ENCODE measurements at places on chromosomes 1 and 21.

DNA sequence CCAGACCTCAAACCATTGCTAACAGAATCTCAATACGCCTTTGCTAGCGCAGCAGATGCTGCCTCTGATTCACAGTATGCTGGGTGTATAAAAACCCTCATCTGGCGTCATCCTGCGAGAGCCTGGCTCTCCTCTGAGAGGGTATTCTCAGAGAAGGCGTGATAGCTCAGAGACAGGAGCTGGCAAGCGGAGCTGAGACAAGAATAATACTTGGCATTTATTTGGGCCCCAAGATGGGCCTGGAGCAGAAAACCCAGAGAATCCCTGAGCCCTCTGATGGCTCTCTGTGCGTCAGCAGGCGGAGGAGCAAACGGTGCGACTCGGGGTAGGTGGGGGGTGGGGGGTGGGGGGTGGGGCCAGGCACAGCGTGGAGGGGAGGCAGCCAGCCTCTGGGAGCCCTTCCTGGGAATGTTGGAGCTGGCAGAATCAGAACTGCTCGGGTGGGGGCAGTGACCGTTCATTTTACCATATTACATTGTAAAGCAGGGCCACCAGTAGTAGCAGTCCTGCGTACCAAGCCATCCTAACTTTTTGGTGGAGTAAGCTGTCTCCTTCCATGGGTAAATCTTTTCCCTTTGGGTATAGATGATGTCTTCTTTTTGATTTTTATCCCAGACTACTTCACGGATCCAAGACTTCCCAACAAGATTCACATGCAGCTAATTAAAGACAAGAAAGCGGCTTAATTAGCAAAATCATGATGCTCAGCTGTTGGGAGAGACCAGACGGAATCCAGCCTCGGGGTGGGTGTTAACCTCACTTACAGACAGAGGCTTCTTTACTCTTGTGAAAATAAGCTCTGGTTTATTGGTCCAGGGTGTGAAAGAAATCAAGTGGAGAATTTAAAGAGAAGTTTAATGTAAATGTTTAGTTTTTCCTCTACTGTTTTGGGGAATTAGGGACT lies 7.1 kb downstream of the RIIAD1 start:
- no peak for DNase-seq

GRCh38 chr1:106055855-106056254 lies 1000.6 kb upstream of the PRMT6 start:
- no peak for DNase-seq

DNA sequence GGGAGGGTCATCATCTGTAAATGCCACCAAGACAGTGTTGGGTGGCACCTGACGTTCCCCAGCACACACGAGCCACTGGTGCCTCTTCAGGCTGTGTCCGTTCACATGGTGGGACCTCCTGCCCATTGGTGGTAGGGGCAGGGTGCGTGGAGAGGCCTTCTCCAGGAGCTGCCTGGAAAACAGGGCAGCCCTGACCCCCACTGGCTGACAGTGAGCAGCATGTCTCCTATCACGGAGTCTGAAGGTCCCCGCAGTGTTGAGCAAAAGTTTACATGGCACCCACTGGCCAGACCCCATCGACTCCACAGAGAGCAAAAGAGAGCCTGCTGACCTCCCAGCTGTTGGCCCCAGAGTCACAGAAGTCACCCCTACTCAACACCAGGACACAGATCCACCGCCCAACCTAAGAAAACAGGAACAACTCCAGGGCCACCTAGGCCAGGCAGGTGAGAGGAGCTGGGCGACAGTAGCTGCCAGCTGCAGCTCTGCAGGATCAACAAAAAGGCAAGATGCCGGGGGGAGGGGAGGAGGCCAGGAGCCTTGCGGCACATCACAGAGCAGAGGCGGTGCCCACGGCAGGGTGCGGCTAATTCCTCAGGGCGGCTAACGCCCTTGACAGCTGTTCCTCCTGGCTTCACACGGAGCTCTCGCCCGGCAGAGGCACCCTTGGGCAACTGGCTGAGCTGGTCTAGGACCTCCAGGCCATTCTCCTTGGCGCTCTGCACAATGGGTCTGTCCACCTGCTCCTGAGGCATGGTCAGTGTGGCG lies 14.4 kb upstream of the IFI6 start:
- DNase-seq = no peak

- DNase-seq = no peak
Measured at GRCh38 chr1:41735631-41736260, 183.0 kb downstream of the HIVEP3 start.

DNA sequence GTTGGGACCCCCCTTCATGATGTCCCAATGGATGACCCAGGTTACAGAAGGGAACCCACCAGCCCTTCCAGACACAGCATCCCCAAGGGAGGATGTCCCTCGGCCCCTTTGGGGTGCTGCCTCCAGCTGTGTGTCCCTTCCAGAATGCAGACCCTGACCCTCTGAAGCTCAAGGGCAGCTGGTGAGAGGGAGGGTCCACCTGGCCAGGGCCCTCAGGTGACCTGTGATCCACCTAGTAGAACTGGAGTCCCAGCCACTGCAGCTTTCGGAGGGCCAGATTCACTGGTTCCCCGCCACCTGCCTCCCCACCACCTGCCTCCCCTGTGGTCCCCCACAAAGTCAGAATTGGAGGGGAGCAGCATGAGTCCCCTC lies 9.6 kb upstream of the TFF1 start:
- no peak for DNase-seq

DNA sequence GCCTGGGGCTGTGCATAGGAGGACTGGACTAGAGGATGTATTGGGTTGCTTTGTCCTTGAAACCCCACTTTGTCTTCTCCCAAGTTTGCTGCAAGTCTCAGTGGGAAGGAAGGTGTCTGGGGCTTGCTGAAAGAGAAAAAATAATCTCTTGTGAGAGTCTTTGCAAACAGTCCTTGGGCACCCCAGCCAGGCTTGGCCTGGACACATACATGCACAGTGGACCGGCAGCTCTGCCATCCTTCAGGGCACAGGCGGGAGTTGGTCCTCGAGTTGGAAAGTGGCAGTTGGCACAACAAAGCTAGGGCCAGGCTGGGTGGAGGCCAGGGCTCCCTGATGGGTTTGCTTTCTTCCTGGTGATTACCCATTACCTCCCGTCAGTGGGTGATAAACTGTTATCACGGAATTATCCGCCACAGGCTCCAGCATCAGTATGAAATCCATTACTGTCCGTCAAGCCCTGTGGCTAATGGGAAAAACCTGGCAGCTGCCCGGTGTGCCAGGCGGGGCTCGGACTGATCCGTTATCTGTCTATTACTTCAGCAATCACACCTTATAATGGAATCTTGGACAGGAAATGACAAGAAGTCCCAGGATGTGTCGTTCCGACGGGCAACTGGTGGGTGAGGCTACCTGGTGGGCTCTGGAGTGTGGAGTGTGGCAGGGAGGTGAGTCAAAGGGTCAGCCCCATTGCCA lies 265.7 kb downstream of the GRIK3 start:
- DNase-seq = no peak

- no peak for DNase-seq
Measured at GRCh38 chr1:166978821-166979220, 3.5 kb upstream of the ILDR2 start.

DNA sequence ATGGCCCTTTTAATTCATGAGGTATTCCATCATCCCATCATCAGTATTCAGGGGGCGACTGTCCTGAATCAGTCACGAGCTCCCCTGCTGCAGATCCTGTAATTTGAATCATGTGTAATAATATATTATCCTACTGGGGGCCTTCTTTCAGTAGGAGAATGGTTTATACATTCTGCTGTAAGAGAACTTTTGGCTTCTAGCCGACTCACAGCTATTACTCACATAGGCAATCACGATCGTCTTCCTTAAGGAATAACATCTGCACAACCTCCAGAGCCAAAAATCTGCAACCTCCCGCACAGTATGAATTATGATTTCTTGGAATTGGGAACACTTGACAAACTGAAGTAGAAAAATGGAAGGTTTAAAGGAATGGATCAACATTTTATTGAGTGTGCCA lies 343.0 kb downstream of the USP25 start:
- no peak for DNase-seq

GRCh38 chr1:50415235-50416149 lies 7.8 kb downstream of the DMRTA2 start:
- DNase-seq = no peak

GRCh38 chr1:19825298-19825697 lies 10.2 kb upstream of the RNF186 start:
- no peak for DNase-seq

- no peak for DNase-seq
Measured at GRCh38 chr1:201517631-201518030, 10.7 kb upstream of the CSRP1 start.

GRCh38 chr1:156129687-156130577 lies 15.4 kb downstream of the LMNA start:
- DNase-seq = no peak

DNA sequence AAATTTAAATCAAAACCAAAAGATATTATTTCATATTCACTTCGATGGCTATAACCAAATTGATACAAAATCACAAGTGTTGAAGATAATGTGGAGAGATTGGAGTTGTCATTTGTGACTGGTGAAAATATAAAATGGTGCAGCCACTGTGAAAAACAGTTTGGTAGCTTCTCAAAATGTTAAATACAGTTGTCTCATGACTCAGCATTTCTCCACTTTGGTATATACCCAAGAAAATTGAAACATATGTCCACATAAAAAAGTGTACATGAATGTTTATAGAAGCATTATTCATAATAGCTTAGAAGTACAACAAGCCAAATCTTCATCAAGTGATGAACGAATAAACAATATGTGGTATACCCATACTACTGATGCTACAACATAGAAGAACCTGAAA lies 318.5 kb downstream of the BRINP3 start:
- no peak for DNase-seq
